ENCODE measurements at places on chromosomes 2 and 18. TPM values are rescaled to one million over a fixed set of nuclear protein-coding genes. Genes with fewer than 3 reads are reported as not detected.

- no peak for DNase-seq
Observed at GRCh38 chr2:207352978-207353671, 176.6 kb upstream of the CREB1 start.

DNA sequence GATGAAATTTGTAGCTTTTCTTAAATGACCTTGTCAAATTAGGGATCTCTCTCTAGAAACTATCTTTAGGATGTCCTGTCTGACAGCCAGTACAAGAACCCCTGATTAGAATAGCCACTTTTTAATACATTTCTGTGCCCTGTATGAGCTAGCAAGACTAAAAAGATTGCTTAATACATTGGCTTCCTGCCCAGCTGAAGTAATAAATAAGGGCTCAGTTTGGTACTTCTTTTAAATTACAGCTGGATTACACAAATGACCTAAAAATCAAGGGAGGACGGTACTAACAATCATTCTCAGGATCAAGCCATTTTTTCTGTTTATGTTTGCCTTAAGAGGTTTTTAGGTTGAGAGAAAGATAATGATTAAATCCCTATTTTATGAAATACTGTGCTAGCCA lies 11.6 kb upstream of the OLA1 start:
- no peak for DNase-seq

DNA sequence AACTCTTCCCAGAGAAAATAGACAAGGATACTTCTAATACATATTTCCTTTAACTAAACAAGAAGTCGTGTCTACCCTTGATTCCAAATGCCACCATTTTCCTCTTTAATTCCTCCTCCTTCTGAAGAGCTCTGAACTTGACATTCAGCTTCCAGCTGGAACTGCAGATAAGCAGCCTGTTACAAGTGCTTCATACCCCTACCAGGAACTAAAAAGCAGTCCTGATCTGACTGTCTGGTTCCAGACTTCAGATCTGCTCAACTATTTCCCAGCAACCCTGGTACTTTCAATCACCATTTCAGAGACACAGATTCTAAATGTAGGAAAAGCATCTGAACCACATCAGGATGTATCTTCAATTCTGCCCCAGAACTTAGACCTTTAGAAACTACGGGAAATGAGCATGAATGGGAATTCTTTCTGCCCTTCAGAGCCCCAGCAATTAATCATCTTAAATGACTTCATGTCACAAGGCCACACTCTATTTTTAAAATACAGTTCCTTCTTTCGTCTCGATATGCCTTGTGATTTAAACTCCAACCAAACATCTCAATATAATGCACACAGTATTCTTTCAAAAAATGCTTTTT lies 159.5 kb downstream of the L3MBTL4 start:
- DNase-seq, result no peak

DNA sequence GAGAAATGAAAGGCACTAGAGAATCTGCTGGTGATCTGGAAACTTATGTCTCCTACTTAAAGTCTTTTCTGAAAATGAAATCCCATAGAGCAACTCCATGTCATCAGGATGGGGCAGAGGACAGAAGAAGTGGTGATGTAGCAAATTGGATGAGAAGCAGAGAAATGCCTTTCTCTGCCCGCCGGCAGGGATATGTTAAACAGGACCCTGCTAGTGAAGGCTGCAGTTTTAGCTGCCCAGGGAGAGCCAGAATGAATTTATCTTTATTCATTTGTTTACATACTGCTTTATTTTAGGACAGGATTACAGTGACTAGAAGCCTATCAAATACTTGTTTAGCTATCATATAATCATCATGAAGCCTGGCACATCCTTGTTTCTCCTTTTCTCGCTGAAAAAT lies 247.0 kb downstream of the DOK6 start:
- DNase-seq, result no peak

DNA sequence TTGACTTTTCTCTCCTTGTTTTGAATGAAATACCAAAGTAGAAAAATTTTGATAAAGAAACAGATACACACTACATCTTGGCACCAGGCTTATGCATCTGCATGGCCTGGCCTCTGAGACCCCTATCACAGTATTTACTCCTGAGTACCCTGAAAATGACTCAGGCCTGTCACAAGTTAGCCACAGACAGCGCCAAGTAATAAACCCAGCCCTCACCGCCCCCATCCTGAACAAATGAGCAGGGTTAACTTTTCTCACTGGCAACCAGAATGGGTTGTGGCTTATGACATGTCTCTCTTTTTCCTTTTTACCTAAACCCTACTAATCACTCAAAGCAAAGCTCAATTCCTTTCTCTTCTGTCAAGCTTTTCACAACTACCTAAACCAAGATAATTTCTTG lies 35.3 kb downstream of the SPRED2 start:
- no peak for DNase-seq

GRCh38 chr2:142841788-142842187 lies 35.7 kb upstream of the KYNU start:
- DNase-seq, result no peak

DNA sequence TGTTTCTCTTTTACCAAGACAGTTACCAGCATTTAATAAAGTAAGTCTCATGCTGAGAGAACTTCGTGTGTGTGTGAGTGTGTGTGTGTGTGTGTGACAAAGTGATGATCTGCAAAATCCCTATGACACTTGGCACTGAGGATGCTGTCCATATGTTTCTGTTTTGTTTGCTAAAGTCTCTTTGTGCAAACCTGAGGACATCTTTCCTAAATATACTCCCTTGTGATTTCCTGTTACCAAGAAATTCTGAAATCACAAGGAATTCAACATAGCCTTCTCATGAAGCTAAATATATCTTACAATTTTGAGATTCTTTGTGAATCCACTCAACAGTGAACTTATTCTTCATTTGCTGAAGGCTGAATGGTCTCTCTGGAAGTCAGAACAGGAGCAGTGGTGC lies 1359.7 kb upstream of the NRXN1 start:
- DNase-seq, result no peak

DNA sequence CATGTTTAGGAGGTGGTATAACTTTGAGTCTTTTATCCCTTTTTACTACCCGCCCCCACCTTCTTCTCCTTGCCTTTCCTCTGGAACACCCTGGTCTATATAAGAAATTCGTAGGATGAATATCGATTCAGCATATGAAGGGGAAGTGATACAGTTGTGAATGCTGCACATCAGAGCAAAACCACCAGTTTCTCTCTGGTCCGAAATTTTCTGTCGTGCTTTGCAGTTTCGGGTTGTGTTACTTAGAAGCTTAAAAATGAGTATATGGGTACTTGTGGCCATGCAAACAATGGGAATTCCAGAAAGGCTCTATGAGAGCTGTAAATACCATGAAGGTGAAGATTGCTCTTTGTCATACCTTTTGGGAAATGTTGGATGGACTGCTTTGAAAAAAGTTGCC lies 60.6 kb downstream of the DAW1 start:
- no peak for DNase-seq

- peak; percentile 27 for DNase-seq
Observed at GRCh38 chr2:3460831-3461800, 58.2 kb downstream of the ADI1 start.

Gene ASNSD1
- total RNA-seq, result 48.5 TPM

Gene STON1
- total RNA-seq, result 5.5 TPM

Measured in H9 (cell line).